ENCODE measurements at places on chromosomes 1 and 21.

- no peak for DNase-seq
Measured at GRCh38 chr21:42375506-42375905, 9.2 kb upstream of the TFF1 start.

DNA sequence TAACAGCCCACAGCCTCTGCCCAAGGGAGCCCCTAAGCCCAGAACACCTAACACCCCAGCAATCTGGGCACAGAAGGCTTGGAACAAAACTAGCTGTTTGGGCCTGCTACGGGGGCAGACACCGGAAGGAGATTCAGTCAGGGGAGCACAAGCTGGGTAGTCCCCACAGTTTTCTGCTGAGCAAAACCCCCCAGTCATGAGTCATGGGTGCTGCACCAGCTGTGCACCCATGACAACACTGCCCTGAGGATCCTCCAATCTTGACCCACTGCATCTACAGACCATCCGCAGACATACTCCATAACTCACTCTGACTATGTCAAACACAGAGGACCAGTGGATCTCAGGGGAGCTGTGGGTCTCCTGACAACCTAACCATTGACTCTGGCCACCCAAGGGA is 105.1 kb downstream of the LRIG2 start:
- no peak for DNase-seq

GRCh38 chr1:16294219-16295212 is 57.5 kb upstream of the CPLANE2 start:
- no peak for DNase-seq

DNA sequence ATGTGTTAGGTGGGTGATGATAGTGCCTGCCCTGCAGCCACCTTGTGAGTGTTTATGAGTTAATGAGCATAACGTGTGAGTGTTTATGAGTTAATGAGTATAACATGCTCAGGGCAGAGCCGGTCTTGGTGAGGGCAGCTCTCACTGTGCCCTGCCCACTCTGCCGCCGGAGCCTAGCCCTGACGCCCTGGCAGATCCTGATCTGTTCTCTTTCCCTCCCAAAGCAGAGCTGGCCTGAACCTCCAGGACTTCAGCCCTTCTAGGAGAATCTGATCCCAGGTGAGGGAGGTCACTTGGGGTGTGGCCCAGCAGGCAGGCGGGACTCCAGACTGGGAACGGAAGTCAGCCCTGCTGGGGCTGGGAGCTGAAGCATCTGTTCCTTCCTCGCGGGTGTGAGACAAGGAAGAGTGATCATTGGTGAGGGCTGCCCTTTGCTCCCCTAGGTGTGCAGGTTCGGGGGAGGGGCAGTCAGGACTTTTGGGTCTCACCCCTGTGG is 5.7 kb downstream of the FBLIM1 start:
- no peak for DNase-seq

DNA sequence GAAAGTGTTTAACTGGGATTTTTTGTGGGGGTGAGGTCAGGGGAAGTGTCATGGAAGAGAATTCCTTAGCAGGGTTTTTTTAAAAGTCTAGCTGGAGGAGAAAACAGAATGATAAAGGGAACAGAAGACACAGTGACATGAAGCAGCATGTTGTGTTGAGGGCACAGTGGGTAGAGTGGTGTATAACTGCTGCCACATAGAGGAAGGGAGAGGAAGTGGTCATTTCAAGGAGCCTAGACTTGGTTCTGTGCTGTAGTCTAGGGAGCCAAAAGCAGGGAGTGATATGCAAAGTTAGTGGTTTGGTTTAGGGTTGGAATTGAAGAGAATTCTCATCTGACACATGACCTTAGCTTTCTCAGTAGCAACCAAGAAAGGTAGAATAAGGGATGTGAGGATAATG is 10.2 kb downstream of the EEIG2 start:
- no peak for DNase-seq

DNA sequence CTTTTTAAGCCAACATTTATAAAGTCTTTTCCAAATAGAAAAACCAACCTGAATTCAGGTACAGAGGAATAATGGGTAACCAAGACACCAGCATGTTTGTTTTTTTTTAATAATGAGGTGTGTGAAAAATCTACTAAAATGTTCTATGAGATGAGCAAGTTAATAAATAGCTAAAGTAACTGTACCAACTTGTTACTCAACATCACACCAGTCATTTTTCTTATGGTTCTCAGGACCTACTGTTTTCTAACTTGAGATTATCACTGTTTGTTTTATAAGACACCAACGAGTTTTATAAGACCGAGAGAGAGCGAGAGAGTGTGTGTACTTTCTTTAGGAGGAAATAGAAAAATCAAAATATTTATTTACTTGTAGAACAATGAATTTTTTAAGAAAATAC is 12.4 kb downstream of the ELK4 start:
- no peak for DNase-seq

- DNase-seq: no peak
Measured at GRCh38 chr21:34648739-34649297, 20.0 kb upstream of the CLIC6 start.

GRCh38 chr1:5780324-5780716 is 211.9 kb downstream of the NPHP4 start:
- no peak for DNase-seq

DNA sequence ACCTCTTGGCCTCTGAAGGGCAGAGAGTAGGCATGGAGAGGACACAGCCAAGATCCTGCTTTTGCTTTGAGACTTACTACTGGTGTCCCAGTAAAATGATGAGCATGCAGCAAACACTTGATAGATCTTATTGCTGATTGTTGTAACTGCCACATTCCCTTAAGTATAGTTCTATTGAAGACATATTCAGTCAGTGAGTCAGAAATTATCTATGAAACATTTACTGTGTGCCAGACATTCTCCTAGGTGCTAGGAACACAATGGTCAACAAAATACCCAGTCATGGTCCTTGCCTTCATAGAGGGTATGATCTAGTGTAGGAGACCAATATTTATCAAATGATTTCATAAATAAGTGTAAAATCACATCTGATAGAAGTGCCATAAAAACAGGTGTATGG is 13.6 kb downstream of the STYXL2 start:
- no peak for DNase-seq

DNA sequence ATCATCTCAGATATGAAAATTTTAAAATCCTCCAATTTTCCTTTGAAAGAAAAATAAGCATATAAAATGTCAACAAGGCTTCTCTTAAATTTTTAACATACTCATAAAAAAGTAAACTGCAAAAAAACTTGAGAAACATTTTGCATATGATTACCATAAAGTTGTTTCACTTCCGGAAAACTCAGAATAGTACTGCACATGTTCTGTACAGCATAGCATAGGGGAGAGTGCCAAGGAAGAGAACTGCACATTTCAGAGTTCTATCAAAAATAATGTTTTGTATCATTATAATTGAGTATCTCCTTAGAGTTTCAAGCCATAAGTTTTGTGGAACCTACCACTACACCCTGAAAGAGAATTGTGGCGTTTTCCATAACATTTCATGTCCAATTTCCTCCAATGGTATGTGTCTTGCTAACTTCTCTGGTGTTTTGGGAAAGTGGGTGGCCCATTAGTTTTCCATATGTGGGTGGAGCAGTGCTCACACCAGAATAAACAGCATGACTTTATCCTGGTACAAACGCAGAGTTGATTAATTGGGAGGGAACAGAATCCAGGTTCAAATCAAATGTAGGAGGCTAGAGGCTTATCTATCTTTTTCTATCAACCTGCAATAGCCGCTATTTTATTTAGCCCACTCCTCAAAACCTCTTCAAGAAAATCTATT is 430.9 kb downstream of the LMO4 start:
- no peak for DNase-seq

GRCh38 chr1:173870252-173871075 is 2.3 kb downstream of the ZBTB37 start:
- no peak for DNase-seq

- DNase-seq: no peak
Measured at GRCh38 chr1:47411436-47411835, 4.6 kb upstream of the FOXE3 start.

DNA sequence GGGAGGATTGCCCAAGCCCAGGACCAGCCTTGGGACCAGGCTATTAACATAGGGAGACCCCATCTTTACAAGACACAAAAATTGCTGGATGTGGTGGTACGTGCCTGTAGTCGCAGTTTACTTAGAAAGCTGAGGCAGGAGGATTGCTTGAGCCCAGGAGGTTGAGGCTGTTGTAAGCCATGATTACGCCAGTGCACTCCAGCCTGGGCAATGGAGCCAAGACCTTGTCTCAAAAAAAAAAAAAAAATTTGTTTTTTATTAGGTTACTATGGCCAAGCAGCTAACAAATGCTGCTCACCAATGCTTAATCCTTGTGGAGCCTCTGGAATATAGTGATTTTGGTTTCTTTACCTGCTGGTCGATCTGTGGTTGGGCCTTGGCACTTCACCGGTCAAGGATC is 8.8 kb downstream of the ARID1A start:
- no peak for DNase-seq

GRCh38 chr21:41477641-41478318 is 30.2 kb downstream of the TMPRSS2 start:
- peak; percentile 73 for DNase-seq

GRCh38 chr1:152904688-152905440 is 3.5 kb upstream of the IVL start:
- DNase-seq: no peak

GRCh38 chr1:89311757-89312156 is 39.1 kb upstream of the GBP5 start:
- no peak for DNase-seq

- DNase-seq: no peak
Measured at GRCh38 chr1:43653339-43653738, 3.4 kb downstream of the KDM4A start.

GRCh38 chr1:16253332-16253922 is 16.4 kb upstream of the CPLANE2 start:
- DNase-seq: no peak

GRCh38 chr1:12386130-12386529 is 156.3 kb downstream of the VPS13D start:
- DNase-seq: no peak

- DNase-seq: no peak
Measured at GRCh38 chr1:211485480-211485857, 6.5 kb downstream of the RD3 start.

DNA sequence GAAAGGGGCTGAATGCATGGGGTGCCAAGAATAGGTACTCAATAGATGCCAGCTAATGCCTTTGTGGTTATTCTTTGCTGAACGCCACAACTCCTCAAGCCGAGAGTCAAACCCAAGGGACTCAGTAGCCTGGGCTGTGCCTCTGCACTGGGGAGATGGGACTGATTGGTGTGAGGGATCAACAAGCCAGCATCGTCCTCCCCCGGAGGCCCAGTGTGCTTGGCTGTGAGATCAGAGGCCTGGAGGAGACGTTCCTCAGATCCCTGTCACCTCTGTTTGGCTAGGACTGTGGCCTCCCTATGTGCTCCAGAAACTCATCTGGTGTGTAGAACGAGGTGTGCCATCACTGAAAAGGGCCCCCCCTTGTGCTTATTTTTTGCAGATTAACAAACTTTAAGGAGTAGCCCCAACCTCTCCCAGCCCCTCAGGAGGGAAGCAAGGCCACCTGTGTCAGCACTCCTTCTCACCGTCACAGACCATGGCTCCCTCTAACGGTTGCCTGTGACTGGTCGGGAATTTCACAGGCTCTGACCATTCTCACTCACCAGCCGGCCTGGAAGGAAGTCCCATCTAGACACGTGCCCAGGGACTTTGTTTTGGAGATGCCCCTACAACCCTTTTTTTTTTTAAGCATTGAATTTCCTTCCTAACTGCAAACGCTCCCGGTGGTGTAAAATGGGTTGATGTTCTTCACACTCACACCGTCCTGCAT is 194.0 kb upstream of the VAMP3 start:
- DNase-seq: no peak

GRCh38 chr1:222224636-222225315 is 323.1 kb downstream of the HHIPL2 start:
- DNase-seq: no peak

GRCh38 chr1:199747984-199748383 is 279.5 kb upstream of the NR5A2 start:
- DNase-seq: no peak

DNA sequence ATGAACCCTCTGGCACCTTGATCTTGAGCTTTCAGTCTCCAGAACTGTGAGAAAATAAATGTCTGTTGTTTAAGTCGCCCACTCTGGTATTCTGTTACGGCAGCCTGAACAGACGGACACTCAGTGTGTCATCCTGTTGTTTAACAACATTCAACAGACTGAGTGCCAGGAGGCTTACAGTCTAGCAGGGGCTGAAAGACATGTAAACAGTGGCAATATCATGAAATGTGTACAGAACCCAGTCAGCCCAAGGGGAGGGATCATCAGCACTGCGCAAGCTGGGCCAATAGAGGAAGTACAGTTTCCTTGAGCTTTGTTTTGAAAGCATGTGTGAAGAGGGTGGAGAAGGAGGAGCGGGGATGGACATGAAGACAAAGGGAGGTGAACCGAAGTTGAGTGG is 13.6 kb downstream of the DIP2A start:
- DNase-seq: no peak

DNA sequence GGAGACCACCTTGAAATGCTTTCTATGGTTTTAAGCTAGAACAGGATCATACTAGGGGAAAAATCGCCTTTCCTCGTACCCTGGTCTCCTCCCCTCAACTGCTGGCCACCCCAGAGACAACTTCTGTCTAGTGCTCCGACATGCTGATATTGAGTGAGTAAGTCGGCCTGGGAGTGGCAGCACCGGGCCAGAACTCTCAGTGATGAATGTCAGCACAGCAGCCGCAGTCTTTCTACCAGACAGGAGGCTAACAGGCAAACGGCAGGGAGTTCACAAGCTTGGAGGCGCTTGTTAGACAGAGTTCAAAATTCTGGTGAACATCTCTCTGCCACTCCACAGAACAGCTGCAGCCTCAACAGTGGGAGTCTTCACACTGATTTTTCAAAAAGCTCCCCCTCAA is 716.9 kb downstream of the ADGRL2 start:
- DNase-seq: peak; percentile 6

- no peak for DNase-seq
Measured at GRCh38 chr1:68196676-68197075, 35.6 kb downstream of the WLS start.

DNA sequence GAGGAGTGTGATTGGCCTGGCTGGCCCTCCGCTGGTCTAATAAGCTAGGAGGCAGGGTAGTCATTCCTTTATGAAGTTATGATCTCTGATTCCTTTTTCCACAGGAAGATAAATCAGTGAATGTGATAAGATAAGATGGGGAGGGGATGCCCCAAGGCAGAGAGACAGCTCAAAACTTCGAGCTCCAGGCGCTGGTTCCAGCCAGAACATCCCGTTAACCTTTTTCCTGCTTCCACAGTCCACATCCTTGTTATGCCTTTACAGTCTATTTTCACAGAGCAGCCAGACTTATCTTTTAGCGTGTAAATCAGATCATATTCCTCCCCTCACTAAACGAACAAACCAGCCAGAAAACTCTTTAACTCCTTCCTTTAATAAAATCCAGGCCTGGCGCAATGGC is 38.5 kb upstream of the BMP8B start:
- DNase-seq: no peak

DNA sequence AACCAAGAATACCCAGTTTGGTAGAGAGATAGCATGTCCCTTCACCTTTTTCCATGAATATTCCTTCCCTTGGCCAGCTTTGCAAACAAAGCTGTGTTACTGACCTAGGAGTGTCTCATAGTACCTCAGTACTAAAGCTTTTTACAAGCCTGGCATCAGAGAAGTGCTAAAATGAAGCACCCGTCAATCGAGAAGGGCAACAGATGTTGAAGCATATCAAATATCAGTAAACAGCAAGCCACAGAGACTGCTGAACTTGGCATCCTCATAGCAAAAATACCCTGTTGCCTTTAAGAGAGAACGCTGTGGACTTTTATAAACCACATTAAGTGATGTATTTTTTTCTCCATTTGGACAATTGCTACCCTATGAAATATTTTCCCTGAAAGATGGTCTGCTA is 128.6 kb upstream of the HOOK1 start:
- no peak for DNase-seq

Measured in brain pericyte (primary cell).